ENCODE measurements at places on chromosomes 12 and 14.

DNA sequence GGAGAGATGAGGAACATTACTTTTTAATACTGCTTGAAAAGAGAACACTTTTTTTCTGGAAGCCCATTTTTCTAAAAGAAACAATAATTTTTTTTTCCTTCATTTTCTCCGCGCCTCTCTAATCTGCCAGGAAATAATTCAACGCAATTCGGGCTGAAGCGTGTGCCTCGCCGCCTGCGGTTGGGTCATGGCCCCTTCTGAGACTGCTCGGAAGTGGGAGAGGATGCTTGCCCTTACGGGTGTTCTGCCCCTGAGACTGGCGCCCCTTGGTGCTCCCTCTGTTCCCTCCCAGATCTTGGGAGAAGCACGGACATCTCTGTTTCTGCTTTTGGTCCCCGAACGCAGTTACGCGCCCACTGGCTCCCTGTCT, 332 bp upstream of the TBC1D30 start:
- DNase-seq, result no peak

DNA sequence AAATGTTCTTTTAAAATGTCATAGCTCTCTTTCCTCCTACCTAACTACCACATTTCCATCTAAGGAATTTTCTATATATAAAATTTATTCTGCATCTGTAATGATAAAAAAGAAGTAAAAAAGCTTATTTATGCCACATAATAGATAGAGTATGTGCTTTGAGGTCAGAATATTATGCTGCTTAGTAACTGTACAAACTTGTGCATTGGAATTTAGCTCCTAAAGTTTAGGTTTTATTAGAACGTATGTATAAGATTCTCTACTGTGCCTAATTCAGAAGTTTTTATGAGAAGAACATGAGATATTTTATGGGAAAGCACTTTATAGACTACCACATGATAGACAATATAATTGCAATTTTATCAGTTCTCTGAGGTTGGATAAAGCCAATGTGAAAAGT, 384.6 kb downstream of the SLC16A7 start:
- DNase-seq, result no peak

DNA sequence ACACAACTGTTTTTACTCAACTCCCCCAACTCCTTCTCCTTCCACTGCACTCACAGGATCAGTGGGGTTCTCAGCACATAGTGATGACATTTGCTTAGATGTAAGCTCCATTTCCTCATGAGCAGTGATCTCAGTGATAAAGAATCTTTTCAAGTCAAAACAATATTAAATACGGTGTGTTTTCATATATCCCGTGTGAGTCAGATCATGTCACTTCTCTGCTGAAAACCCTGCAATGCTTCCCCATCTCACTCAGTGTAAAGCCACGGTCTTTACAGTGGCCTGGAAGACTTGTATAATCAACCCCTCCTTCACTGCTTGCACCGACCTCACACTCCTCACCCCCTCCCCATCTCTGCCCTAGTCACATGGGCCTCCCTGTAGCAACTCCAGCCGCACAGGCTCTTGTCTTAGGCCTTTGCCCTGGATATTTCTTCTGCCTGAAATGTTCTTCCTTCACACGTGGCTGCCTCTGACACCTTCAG, 149.7 kb upstream of the ARHGAP5 start:
- peak; percentile 53 for DNase-seq

DNA sequence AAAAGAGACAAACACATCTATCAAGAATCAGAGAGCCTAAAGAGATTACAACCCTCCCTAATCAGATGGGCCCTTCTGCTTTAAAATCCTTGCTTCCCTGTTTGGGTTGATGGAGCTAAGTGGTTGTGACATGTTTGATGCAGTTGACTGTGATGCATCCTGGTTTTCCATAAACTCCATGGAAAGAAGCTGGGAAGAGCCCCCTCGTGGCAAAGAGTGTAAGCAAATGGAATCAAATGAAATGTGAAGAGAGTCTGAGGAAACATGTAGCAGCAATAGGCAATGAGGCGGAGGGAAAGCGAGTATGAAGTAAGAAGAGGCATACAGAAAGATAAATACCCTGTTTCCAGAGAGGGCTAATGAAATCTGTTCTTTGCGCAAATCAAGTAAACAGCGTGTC, 70.4 kb upstream of the SLCO1C1 start:
- DNase-seq, result no peak

GRCh38 chr14:61749867-61750266, 12.4 kb upstream of the SNAPC1 start:
- DNase-seq, result no peak

DNA sequence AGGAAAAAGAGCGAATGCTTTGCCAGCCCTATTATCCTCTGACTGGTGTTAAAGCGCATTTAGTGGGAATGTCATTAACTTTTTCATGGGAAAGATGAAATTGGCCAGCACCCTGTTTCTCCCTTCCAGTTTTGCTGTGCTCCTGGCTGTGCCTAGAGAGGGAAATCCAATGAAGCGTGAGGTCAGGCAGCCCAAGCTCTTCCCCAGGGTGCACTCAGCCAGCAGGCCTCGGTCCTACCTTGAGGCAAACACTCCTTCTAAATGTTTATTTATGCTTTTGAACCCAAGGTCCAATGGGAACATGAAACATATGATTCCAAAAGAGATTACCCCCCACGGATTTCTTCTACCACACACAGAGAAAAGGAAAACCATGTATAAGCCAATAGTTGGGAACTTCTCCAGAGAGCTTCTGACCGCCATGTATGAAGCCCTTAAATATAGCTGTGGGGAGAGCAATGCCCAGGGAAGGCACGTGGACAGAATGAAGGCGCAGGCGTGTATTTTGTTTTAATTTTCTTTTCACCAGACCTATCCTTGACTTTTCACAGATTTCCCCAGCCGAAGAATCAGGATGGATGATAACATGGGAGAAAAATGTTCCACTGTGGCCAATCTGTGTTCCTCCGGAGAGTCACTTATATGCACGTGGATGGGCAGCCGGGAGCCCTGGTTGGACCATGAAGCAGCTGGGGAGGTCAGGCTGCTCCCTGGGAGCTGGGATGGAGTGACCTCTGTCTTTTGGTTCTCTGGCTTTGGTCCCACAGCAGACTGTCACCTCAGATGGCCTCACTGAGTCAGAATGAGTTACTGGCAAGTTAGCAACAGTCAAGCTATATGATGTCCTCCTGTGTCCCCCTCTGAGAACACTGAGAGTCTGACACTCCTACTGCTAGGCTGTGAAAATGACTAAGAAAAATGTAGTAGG, 37.3 kb downstream of the GPR135 start:
- DNase-seq, result peak; percentile 67

- no peak for DNase-seq
Observed at GRCh38 chr14:22485649-22486048, 103.4 kb downstream of the DAD1 start.

- DNase-seq, result no peak
Observed at GRCh38 chr12:3913278-3913677, 40.1 kb upstream of the PARP11 start.

- DNase-seq, result no peak
Observed at GRCh38 chr12:72677139-72677538, 405.0 kb downstream of the TRHDE start.

- DNase-seq, result peak; percentile 49
Observed at GRCh38 chr14:64082837-64083236, 211.3 kb downstream of the ESR2 start.

GRCh38 chr12:15769586-15769985, 19.6 kb downstream of the EPS8 start:
- DNase-seq, result no peak

DNA sequence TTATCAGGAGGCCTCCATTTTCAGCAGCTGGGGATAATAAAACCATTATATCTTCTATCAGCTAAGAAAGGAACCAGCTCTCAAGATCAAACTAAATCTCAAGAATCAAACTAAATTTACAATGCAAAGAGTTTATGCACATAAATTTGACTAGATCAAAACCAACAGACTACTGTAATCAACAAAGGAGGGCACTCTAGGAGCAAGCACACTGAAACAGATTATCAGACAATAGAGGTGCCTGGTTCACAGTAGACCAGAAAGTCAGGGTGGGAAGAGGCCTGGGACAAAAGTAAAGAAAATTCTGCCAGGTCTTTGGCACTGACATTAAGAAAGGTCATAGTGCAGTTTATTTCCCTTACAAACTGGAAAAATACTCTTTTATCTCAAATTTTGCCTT, 61.0 kb downstream of the HECTD4 start:
- DNase-seq, result no peak

- no peak for DNase-seq
Observed at GRCh38 chr12:29792853-29793252, 9.1 kb upstream of the TMTC1 start.

DNA sequence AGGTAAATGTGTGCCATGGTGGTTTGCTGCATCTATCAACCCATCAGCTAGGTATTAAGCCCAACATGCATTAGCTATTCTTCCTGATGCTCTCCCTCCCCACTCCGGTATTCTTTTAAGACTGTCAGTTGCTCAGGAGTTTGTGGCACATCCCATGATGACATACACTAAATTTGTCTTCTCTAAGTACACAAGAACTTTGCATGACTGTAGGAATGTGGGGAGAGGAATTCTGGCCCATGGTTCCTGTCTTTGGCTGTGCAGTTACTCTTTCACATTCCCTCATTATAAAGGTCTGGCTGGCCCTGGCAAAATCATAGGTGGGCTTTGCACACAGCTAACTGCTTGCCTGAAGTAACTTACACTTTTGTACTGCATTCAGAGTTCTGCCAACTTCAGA, 30.3 kb downstream of the HMGA2 start:
- no peak for DNase-seq

DNA sequence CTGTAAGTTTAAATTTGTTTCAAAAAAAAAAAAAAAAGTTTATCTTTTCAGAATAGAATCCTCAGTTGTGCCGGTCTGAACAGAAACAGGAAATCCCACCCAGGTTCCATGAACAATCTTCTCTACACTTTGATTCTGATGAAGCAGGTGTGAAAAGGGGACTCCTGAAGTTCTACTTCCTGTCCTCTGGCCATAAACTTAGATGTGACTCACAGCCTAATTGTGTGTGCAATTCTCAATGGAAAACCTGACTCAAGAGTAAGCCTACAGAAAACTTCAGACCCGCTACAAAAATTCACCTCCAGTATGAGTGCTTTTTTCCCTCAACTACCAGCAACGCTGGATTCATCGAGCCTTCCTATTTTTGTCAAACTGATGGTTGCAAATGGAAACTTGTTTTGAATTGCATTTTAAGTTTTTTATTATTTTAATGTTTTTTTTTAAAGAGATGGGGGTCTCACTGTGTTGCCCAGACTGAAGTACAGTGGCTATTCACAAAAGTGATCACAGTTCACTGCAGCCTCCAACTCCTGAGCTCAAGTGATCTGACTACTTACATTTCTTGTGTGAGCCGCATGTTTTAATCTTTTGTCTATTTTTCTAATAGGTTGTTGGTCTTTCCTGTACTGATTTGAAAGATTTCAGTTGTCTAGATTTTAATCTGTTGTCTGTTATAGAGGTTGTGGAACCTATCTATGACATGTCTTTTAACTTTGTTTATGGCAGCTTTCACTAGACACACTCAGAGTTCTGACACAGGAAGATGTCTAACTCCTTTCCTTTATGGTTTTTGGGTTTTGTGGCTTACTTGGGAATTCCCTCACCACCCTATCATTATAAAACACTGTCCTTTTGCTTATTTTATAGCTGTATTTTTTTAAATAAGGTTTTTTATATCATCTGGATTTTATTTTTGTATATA, 37.6 kb downstream of the ATG14 start:
- no peak for DNase-seq

DNA sequence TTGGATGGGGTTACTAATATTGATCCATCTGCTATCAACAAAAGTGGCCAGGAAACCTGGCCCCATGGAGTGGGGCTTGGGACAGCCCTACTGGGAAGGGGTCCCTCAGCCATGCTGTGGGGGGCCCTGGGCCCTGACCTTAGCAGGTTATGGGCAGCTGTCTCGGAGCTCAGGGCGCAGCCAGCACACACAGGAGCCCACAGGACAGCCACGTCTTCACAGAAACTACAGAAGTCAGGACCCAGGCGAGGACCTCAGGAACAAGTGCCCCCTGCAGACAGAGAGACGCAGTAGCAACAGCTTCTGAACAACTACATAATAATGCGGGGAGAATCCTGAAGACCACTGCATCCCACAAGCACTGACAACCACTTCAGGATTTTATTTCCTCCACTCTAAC, 11.9 kb upstream of the FKBP11 start:
- DNase-seq, result no peak

DNA sequence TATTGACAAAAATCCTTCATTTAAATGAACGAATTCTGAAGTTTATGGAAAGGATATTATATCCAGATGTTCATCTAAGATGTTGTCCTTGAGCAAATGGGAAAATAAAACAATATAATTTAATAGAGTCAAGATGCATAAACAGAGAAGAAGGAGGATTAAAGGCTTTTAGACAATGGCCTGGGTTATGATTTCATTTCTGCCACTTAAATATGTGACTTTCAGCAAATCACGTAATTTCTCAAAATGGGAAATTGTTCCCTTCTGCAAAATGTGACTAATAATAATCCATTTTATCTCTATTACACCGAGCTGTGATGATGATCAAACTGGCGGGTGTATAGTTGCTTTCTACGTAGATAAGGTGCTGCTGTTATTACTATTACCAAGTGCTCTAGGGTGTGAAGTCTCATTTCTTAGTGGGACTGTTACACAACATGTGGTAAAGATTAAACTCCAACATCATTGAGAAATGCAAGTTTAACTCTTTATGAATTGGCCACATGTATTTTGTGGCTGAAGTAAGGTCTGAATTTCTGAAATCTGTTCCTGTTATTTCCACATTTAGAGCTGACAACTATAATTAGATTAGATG, 157.0 kb downstream of the MYRFL start:
- DNase-seq, result no peak

- DNase-seq, result no peak
Observed at GRCh38 chr12:130818272-130818634, 20.8 kb downstream of the STX2 start.

DNA sequence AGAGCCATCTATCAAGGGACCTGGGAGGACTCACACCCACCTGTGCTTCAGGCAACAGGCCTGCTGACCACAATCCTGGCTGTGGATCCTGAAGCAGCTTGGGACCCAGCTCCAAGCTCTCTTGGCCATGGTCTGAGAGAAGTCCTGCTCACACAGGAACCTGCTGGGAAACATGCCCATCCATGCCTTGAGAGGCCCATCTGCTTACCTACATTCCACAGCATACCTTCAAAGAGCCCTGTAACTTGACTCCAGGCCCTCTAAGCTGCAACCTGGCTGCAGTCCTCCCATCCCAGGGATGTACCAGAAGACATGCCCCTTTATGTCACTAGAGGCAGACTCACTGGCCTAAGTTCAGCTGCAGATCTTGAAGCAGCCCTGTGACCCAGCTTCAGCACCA, 61.7 kb upstream of the AMIGO2 start:
- no peak for DNase-seq

DNA sequence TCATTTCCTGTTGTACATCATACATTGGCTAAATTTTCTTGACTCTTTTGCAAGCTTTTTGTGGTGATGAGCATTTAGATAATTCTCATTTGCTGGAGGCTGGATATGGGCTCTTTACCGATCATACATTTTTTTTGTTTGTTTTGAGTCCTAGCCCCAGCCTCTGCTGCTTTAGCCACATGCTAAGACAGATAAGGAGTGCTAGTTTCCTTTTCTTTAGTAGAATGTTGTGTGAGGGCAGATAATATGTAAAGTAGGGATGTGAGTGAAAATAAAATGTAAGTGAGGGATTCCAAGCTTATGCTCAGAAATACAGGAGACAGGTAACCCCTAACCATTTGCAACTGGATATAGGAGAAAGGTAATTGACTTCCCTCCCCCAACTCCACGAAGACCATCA, 405.7 kb downstream of the TRHDE start:
- no peak for DNase-seq

GRCh38 chr12:117143008-117143532, 43.9 kb upstream of the TESC start:
- no peak for DNase-seq
